ENCODE measurements at places on chromosomes 4 and X.

DNA sequence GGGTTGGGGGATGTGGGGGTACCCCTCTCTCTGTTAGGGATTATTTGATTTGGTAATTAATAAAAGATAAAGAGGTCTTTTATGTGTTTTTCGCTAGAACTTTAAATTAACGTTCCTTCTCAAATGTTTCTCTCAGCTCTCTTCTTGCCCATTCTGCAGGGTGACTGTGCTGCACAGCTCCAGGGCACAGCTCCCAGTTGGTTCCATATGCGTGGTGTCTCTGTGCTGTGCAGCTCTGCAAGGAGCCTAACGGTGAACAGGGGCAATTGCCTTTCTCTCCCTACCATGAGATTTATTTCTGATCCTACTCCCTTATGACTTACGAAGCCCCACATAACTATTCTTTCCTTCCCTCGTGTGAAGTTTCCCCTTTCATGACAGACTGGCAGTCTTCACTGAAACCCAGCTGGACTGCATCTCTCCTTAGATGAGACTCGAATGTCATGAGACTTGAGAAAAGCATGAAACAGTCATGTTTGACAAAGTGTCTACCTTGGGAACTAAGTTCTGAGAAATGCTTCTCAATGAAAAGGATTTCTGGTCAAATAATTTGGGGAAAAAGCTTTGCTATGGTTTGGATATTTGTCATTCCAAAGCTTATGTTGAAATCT lies 50.2 kb upstream of the SPRY1 start:
- no peak for DNase-seq

DNA sequence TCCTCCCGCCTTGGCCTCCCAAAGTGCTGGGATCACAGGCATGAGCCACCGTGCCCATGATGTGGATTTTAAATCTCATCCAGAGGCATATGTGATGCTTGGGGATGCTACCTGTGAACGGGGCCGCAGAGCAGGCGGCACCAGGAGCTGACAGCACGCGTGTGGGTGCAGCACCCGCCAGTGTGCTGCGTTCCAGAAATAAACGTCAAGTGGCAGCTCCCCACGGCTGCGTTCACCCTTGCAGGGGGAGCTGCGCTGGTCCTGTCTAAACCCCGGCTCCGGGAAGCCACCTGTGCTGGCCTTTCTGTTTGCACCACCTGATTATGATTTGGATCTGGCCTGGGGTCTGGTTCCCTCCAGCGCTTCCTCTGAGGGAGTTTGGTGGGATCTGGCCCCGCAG lies 77.8 kb downstream of the SORCS2 start:
- DNase-seq, result no peak

- peak; percentile 3 for DNase-seq
Measured at GRCh38 chrX:150870487-150871340, 27.8 kb downstream of the CD99L2 start.

GRCh38 chr4:138938366-138938690 lies 77.3 kb upstream of the NOCT start:
- no peak for DNase-seq

DNA sequence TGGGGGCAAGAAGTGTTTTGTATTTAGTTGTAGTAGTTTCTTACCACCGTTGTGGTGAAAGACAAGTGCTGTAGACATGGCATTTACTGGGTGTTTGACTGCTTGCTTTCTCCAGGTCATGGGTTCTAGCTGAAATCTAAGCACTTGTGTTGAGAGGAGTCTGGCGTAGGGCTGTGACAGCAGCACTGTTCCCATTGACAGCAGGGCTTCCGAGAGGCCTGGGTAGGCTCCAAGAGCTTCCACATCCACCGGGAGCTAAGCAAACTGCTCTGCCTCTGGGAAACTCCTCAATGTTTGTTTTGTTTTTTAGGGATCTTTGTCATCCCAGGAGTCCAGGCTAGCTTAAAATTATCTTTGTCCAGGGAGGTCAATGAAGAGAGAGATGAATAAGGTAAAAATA lies 44.3 kb downstream of the BMPR1B start:
- peak; percentile 40 for DNase-seq

- no peak for DNase-seq
Measured at GRCh38 chrX:11367609-11368430, 74.6 kb downstream of the AMELX start.

- DNase-seq, result peak; percentile 17
Measured at GRCh38 chr4:5955201-5955821, 62.4 kb upstream of the CRMP1 start.

- no peak for DNase-seq
Measured at GRCh38 chr4:142683503-142683902, 162.6 kb downstream of the INPP4B start.

DNA sequence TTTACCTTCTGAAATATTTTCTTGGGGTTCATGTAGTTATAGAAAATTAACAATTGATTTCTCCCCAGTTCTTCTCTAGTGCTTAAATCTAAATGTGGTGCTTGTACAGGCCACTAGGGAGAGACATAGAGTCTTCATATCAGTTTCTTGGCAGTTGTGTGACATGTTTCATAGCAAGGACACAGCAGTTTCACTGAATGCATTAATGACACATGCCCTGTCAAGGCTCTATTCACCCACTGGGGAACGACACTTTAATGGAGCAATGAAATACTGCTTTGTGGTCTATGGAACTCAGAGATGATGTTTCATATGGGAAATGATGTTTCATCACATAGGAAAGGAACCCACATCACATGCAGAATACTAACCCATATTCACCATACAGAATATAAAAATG lies 2.8 kb downstream of the VEGFC start:
- DNase-seq, result no peak

GRCh38 chr4:140342620-140343019 lies 30.8 kb upstream of the SCOC start:
- no peak for DNase-seq

DNA sequence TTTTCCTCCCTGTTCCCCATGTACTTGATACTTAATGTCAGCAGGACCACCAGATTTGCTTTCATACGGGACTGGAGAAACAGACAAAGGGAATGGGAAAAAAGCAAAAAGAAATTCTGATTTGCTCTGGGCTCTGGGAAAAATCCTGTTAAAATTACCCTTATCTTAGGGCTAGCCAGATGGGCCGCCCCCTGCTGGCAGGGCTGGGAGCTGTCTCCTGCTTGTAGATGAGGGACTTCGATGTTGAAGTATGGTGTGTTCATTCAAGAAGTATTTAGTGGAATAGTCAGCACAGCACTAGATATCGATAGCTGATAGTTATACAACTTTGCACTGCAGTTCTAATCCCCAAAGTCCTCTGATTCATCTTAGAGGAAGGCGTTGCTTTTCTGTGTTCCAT lies 45.8 kb downstream of the BCORL1 start:
- peak; percentile 12 for DNase-seq

- DNase-seq, result no peak
Measured at GRCh38 chrX:80879143-80879542, 69.5 kb upstream of the BRWD3 start.

DNA sequence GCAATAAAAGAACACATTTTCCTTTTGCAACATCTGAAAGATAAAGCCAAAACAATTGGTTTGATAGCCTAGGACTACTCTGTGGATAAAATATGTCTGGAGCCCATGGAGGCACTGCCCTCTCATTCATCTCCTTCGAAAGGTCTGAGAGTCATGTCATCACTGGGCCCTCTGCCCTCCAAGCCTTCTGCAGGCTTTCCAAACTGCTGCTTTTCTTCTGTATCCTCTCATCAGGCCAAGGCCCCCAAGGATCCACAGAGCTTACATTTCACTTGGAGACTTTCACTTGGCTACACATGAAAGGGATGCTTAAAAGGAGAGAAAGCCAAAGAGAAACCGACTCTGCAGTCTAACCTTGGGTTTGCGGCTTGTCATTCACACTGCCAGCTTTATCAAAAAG lies 109.9 kb downstream of the SH3RF1 start:
- DNase-seq, result no peak

DNA sequence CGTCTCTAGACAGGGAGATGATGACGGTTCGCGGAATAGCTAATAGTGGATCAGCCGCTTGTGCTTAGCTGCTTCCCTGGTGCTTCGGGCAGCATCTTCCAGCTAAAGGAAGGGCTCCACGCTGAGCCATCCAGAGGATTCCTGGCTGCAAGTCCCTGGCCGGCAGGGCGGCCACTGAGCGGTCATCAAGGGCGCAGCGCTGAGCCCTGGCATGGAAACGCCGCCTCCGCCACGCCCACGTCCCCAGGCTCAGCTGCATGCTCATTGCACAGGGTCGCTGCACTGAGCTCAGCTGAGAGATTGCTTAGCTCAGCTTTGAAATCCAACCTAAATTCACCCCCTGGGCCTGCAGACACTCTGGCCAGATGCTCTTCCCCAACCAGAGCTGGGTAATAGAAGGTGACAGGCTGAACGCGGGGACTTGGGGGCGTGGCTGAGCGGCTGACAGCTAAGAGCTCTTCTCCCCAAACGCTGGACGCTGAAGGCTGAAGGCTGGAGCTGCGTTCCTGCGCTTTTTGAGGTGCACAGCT lies 118.2 kb upstream of the KIT start:
- peak; percentile 33 for DNase-seq

GRCh38 chrX:133911825-133912495 lies 73.4 kb downstream of the GPC3 start:
- no peak for DNase-seq

GRCh38 chrX:133846311-133846710 lies 139.1 kb downstream of the GPC3 start:
- no peak for DNase-seq

DNA sequence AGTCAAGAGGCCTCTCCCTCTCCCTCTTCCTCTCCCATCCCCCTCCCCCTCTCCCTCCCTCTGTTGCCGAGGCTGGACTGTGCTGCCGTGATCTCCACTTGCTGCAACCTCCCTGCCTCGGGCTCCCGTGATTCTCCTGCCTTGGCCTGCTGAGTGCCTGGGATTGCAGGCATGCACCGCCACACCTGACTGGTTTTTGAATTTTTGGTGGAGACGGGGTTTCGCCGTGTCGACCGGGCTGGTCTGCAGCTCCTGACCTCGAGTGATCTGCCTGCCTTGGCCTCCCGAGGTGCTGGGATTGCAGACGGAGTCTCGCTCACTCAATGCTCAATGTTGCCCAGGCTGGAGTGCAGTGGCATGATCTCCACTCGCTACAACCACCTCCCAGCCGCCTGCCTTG lies 165.1 kb downstream of the CENPC start:
- no peak for DNase-seq

- DNase-seq, result no peak
Measured at GRCh38 chrX:13540602-13541001, 28.8 kb upstream of the EGFL6 start.

GRCh38 chr4:54659313-54659712 lies 1.6 kb downstream of the KIT start:
- no peak for DNase-seq

DNA sequence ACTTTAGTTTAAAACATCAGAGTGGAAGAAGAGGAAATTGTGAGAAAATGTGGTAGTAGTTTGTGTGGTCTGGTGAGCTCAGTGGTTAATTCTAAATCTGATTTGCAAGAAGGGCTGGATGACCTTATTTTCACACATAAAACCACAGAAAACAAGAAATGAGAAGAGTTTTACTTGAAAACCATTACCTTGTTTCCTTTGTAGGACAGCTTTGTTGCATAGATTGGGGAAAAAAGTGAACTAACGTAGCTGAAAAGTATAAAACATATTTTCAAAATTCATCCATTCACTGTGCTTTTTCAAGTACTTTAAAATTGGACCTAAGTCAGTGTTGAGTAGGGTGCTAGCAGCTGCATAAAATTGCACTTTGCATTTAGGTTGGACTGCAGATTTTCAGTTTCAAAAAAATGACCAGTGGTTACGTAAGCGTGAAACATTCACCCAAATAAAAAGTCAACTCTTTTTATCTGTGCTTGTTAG lies 211.3 kb downstream of the ARHGAP10 start:
- DNase-seq, result no peak

- DNase-seq, result no peak
Measured at GRCh38 chrX:51665981-51666380, 16.6 kb downstream of the CENPVL2 start.

GRCh38 chr4:71303287-71303686 lies 35.5 kb upstream of the SLC4A4 start:
- no peak for DNase-seq

- no peak for DNase-seq
Measured at GRCh38 chr4:101952985-101953384, 162.5 kb downstream of the BANK1 start.

- no peak for DNase-seq
Measured at GRCh38 chrX:17802756-17803155, 58.3 kb downstream of the RAI2 start.

- DNase-seq, result no peak
Measured at GRCh38 chr4:175431694-175432093, 380.4 kb downstream of the GPM6A start.

- no peak for DNase-seq
Measured at GRCh38 chr4:17633600-17633999, 19.2 kb downstream of the MED28 start.

DNA sequence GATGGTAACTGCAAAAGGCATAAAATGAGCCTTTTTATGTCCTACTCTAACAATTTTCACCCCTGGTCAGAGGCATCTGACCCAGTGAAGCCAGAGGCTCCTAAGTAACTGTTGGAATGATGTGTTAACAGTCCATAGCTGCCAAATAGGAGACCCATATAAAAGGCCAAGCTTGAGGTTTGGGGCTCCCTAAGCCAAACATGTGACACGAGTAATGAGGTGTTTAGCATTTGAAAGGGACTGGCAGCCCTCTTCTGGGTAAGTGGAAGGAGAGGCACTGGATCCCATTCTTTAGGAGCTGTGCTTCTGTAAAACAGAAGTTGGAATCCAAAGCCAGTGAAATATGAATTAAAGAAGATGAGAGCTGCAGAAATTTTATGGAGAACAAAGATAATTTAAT lies 100.6 kb upstream of the PNPLA4 start:
- no peak for DNase-seq

GRCh38 chr4:99887837-99888236 lies 6.4 kb downstream of the LAMTOR3 start:
- no peak for DNase-seq

GRCh38 chr4:14520171-14520570 lies 482.1 kb upstream of the CPEB2 start:
- DNase-seq, result no peak

DNA sequence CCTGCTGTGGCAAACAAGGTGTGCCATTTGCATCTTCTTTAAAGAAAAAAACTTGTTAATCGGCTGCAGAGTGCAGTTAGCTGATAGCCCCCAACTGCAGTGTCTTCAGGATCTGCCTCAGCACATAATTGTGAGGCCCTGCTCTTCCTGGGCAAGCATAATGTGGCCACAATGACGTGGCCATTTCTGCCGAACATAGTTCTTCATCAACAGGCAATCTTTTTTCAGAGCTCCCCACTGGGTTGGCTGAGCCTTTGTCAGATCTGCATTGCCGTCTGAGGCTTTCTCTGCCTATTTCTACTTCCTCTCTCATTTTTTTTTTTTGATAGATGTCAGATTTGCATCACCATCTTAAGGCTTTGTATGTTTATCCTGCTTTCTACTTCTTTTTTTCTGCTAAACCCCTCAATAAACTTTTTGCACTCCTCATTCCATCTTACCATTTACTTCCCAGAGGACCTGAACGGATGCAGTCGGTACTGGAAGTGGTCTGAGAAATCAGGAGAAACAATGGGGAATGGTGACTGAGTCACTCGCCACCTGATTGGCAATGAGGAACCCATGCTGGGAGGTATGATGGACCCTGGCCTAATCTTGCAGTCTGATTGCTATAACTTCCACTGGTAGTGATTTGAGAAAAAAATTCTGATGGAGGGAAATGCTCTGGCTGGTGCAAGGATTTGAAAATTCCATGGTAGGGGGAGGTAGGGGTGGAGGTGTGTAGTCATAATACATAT lies 21.2 kb upstream of the TAB3 start:
- DNase-seq, result no peak

GRCh38 chrX:136199365-136199764 lies 51.8 kb downstream of the MAP7D3 start:
- no peak for DNase-seq

Data from heart right ventricle (tissue), 16 donors.